ENCODE measurements at places on chromosomes 13 and 19.

DNA sequence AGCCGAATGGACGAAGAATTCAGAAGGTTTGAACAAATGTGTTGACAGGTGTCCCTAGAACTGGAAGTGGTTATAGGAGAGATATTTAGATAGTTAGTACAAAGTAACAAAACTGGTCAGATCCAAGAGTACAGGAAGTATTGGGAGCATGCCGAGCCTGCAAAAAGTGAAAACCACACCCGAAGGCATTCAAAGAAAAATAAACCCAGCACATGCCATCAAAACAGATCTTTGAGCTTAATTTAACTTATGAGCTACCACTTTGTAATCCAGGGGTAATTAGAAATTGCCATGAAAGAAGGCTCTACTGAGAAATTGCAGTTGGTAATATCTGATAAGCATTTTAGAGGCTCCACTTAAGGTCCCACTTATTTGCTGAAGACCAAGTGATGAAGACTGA is 214.2 kb downstream of the DNAJC15 start:
- DNase-seq = no peak

GRCh38 chr13:50410921-50411746 is 395.9 kb downstream of the KCNRG start:
- peak; percentile 20 for DNase-seq

- DNase-seq = no peak
These were observed 9.5 kb downstream of the SNRNP70 start for GRCh38 chr19:49094505-49095482.

DNA sequence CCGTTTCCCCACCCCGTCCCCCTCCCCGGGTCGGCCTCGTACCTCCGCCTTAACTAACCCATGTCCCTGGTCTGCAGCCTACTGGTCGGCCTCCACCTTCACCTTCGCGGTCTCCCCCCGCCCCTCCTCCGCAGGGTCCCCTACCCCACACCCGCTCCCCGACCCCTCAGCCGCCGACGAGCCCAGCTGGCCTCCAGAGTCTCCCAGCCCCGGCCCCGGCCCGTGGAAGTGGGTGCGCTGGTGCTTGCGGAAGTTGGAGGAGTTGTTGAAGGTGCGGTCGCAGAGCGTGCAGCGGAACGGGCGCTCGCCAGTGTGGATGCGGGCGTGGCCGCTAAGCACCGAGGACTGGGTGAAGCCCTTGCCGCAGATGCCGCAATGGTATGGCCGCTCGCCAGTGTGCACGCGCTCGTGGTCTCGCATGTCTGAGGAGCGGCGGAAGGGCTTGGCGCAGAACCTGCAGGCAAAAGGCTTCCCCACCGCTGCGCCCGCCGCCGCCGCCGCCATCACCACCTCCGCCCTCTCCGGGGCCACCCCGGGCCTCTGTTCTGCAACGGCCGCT is 2.6 kb downstream of the ZNF784 start:
- DNase-seq = no peak

DNA sequence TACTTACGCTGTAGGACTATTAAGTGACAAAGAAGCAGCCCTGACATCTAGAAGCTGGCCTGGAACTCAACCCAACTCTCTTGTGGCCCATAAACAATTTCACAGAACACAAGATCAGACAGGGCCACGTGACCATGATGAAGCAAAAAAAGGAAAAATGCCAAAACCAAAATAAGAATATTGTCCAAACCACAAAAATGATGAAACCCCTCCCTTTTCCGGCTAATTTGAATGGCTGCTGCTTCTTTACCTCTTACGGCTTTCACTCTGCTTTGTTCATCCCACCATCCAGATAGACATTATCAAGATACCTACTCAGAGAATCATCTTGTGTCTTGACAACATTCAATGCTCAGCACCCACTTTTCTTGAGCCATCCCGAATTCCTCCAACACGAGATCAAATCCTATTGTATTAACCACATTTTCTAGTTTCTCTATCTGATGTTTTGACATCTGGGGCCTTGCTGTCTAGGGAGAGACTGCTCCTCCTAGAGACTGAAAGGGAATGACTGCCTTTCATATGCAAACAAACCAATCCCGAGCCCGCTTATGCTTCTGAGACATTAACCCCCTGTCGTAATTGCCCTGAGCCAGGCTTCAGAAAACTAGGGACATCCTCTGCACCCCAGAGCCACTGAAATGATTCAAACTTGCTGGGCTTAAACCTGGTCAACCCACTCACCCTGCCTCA is 186.3 kb downstream of the TDRD3 start:
- DNase-seq = no peak

DNA sequence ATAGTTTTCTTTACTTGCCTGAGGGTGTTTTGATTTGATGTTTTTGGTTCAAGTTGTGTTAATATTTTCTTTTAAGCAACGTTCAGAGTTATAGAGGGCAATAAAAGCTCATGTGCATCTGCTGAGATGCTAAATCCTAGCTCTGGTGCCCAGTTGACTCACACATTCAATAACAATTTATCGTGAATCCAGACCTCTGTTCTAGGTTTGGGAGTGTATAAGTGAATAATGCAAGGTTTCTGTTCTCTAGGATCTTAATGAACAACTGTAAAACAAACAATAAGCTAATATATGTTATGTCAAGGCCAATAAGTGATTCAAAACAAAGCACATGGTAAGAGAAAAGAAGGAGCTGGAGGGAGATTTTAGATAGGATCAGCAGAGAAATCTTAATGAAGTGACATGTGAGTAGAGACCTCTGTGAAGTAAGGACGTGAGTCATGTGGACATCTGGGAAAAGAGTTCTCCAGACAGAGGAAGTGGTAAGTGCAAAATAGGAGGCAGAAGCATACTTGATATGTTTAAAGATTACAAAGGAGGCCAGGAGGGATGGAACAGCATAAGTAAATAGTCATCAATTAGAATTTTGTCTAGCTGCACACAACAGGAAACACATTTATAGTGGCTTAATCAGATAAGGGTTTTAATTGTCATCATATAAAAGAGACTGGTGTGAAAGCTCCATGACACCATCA is 278.5 kb upstream of the HTR2A start:
- DNase-seq = peak; percentile 78

GRCh38 chr19:15369594-15369891 is 10.0 kb downstream of the AKAP8 start:
- no peak for DNase-seq

DNA sequence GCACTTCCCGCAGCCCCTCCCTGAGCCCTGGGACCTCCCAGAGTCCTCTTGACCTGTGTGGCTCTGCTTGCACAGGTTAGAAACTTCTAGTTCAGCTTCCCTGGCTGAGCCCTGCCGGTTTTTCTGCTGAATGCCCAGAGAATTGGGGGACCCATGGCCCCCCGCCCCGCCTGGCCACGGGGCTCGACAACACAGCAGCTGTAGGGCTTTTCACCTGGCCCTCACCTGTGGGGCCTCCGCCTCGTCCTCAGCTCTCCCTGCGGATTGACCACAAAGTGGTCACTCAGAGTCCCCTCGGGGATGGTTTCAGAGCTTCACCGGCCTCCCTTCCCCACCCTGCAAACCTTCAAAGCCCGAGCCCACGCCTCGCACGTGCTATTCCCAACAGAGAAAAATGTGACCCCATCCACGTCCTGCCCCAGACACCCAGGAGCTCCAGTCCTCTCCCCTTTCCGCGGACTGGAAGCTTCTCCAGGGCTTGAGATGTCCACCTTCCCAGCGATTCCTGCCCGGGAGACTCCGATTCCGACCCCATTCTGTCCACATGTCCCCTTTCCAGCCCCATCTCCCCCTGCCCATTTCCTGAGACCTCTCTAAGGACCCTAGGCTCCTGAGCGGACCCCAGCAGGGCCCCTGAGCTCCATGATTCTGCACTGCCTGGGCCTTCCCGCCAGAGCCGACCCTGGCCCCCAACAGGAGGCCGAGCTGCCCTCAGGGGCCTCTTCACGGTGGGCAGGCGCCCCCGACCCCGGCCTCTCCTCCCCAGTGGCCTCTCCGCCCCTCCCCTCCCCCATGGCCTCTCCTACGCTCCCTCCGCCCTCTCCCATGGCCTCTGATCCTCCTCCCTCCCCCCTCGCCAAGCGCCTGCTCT is 41.9 kb downstream of the ANKRD10 start:
- no peak for DNase-seq

GRCh38 chr19:47310819-47311218 is 1.2 kb downstream of the C5AR1 start:
- no peak for DNase-seq
